ENCODE measurements at places on chromosomes 5 and 9.

DNA sequence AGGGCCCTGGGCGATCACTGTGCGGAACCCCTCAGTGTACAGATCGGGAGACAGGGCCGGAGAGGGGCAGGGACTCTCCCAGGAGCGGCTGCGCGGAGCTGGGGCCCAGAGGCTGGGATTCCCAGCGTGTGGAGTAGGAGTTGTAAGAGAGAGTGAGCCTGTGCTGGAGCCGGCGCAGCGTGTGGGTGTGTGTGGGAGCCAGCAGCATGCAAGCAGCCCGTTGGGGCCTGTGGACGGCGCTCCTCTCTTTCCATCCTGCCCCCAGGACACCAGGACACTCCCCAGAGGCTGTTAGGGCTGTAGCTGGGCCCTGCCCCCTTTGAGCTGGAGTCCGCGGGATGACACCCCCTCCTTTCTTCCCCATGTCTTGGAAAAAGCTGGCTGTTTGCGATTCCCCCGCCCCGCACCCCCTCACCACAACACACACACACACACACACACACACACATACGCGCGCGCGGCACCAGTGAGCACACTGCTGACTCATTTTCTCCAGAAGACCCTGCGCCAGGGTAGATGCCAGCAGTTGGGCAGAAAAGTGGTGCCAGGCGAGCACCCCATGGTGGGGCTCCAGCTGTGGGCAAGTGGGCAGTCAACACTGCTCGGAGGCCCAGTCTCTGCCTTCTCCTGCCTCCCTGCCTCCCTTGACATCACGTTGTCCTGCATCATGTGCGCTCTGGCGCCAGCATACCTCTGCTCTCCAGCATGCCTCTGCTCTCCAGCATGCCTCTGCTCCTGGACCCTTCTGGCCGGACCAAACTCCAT lies 1.5 kb downstream of the COL27A1 start:
- DNase-seq: peak; percentile 63

DNA sequence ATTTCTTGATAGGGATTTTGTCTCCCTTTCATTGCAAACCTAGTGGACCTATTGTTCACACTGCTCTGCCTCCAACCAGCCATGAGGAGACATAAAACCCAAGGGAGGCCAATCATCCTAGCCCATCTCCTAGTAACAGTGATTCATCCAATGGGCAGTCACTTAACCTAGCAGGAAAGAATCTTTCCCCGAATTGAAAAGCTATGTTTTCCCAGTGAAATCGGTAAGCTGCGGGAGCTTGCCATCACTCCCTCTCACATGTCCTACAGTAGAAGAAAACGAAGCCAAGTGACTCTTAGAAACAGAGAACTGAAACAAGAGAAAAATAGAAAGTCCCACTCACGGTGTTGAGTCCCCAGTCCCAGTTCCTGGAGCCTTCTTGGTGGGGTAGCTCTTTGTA lies 123.3 kb downstream of the SUSD1 start:
- DNase-seq: no peak

DNA sequence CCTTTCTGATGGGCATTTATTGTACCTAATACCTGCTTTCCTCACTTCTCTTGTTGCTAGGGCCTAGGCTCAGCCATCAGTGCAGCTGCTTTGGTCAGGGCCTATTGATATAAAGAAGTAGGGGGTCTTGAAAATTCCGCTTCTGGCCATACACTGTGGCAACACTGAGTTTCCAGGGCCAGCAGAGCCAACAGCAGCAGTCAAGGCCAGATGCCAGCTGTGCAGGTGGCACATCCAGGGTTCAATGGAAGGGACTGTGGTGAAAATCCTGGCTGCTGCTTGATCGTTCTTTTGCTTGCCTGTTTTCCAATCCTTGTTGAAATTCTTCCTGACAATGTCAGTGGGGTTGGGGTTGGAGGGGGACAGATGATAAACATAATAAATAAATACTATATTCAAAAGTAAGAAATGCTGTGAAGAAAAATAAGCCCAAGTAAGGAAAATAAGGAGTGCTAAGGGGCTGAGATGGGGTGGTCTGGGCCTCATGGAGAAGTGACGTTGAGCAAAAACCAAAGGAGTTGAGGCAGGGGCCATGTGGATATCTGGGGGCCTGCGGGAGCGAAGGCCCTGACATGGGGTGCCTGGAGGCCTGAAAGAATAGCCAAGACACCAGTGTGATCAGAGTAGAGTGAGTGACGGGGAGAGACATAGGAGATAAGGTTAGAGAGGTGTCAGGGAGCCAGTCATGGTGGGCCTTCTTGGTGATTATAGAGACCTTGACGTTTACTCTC lies 91.0 kb upstream of the ALDH1B1 start:
- no peak for DNase-seq

GRCh38 chr5:56950626-56951125 lies 1.2 kb downstream of the MIER3 start:
- peak; percentile 64 for DNase-seq

GRCh38 chr9:127078988-127079387 lies 43.4 kb downstream of the ANGPTL2 start:
- DNase-seq: no peak

- DNase-seq: no peak
Measured at GRCh38 chr5:22053195-22053594, 799.9 kb downstream of the CDH12 start.

DNA sequence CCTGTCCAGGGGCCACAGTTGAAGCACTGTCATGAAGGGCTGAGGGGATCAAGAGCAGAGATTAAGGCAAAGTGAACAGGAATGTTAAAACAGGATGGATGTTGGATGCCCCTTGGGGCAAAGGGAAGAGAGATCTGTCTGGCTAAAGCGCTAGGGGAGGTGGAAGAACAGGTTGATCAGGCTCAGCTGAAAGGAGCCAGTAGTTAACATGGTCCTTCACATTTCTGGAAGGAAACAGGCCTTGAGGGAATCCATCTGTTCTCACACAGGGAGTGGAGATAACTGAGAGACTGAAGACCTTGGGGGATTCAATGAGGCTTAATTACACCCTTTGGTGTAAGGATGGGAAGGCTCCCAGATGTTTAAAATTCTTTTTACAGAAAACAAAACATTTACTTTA lies 5.8 kb downstream of the HAPLN1 start:
- DNase-seq: no peak

DNA sequence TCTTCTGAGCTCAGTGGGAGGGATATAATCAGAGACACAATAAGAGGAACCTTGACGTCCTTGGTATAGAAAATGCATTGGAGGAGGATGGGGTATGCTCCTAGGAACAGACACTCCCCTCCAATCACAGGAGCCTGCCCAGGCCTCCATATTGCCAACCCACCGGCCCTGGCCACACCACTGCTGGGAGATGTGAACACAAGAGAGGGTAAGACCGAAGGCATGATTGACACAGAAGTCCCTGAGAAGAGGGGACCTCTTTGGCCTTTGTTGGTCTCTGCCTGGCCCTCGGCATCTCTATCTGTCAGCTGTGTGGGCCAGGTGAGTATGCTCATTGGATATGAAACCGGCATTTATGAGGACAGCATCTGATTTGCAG lies 62.0 kb downstream of the CRB2 start:
- no peak for DNase-seq

DNA sequence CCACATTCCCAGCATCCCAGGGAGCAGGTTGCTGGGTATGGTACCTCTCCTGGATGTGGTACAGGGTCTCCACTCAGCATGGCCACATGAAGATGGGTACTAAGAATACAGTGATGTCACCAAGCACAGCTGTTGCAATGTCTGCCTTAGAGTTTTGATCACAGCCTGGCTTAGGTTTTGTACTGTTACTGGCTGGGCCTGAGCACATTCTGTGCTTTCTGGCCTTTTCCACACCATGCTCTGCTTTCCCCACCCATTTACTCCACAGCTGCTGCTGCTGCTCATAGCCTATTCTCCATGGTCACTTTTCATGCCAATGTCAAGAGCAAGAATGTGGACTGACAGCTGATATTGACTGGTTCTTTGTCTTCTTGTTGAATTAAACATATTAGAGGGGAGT lies 481.9 kb downstream of the ARHGEF28 start:
- DNase-seq: no peak

- DNase-seq: no peak
Measured at GRCh38 chr5:78841767-78842166, 143.3 kb downstream of the ARSB start.
